Urinary bladder (tissue), 4 donors: ENCODE measurements at places on chromosomes 11 and 22.

DNA sequence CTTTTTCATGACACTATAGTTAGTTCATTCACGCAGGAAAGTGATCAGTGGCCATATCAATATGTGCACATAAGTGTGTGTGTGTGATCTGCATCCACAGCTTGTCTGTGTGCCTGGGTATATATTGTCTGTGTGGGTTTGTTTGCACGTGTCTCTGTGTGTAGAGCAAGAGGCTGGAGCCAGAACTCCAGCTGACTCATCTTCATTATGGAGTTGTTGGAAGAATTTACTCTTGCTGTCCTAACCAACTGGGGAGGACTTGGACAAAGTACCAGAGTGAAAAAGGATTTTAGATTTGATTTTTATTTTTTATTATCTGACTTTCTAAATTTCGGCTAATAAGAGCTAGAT, 63.9 kb downstream of the TP53I11 start:
- DNase-seq = no peak

GRCh38 chr11:104620991-104621390, 277.3 kb downstream of the CASP12 start:
- no peak for DNase-seq

GRCh38 chr11:35288817-35289541, 130.4 kb downstream of the SLC1A2 start:
- no peak for DNase-seq

DNA sequence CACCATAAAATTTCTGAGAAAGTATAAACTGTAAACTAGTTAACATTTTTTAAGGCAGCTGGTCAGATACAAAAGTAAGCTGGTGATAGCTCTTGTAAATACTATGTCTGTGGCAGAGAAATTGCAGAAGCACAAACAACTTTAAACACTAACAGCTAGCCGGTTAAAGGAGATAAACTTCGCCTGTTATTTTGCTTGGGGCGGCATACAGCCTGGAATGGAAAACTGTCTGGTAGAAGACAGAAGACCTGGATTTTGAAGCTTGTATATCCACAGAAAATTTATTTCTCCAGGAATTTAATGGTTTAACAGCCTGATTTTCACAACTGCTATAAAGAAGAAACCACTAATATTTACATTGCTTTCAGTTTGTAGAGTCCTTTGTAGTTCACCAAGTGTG, 65.3 kb upstream of the FIBIN start:
- DNase-seq = no peak

- DNase-seq = no peak
Observed at GRCh38 chr22:48554893-48555572, 1272.6 kb downstream of the BRD1 start.

GRCh38 chr11:16902182-16902581, 112.0 kb downstream of the PLEKHA7 start:
- no peak for DNase-seq

DNA sequence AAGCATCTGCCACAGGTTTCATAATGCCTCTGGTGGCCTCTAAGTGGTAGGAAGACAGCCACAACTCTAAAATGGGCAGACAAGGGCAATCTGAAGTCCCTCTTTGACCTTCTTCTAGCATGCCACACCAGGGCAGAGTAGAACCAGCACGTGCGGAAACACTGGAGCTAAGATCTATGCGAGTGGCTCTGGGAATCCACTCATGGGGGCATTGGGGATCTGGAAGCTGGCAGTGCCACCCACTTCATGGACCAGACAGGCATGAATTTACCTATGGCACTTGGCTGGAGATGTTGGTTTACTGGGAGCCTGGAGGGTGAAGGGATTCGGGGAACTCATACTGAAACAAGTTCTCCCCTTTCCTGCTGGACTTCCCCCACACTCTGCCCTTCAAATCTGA, 337.4 kb downstream of the MIAT start:
- no peak for DNase-seq

- DNase-seq = no peak
Observed at GRCh38 chr11:60345489-60345888, 18.4 kb downstream of the MS4A6E start.

GRCh38 chr11:12402691-12403120, 25.3 kb downstream of the PARVA start:
- DNase-seq = no peak

DNA sequence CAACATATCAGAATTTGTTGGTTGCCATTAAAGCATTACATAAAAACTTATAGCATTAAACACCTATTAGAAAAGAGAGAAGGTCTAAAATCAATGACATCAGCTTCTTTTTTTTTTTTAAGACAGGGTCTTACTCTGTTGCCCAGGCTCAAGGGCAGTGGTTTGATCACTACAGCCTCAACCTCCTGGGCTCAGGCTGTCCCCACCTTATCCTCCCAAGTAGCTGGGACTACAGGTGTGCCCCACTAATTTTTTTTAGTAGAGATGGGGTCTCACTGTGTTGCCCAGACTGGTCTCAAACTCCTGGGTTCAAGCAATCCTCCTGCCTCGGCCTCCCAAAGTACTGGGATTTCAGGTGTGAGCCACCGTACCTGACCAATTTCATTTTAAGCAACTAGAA, 57.9 kb downstream of the ARHGEF12 start:
- DNase-seq = no peak

DNA sequence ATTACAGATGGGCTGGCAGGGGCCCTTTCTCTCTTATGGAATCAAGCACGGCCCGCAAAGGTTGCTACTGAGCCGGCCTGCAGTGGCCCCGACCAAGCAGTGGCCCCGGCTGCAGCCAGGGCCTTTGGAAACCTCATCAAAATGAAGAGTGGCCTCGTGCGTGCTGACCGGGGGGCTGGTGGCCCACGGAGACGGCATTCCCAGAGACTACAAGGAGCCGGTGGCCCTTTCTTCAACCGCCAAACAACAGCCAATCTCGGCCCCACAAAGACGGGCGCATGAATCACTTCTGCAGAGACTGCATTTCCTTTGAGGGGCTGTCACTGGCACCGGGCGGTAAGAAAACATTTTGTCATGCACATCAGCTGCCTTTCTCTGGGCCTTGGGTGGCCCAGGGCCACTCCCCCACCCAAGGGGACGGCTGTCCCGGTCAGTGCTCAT, 43.1 kb upstream of the FGF3 start:
- DNase-seq = no peak

DNA sequence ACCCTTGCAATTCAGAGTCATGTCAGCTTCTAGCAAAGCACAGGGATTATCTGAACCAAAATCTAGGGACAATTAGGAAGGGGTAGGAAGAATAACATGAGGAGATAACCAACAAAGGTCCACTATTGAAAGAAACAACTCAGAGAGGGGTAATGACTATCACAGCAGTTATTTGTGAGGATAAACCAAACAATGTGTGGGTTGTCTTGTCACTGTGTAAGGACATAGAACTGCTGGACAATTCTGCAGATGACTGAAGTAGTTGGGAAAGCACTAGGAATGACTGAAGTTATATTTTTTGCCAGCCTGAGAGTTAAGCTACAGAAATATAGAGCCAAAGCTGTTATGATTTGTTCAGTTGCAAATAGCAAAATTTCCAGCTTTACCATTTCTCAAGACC, 858.4 kb upstream of the CCDC90B start:
- DNase-seq = no peak

DNA sequence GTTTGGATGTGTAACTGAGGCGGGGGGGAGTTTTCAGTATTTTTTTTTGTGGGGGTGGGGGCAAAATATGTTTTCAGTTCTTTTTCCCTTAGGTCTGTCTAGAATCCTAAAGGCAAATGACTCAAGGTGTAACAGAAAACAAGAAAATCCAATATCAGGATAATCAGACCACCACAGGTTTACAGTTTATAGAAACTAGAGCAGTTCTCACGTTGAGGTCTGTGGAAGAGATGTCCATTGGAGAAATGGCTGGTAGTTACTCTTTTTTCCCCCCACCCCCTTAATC, 2.3 kb downstream of the MALAT1 start:
- no peak for DNase-seq

DNA sequence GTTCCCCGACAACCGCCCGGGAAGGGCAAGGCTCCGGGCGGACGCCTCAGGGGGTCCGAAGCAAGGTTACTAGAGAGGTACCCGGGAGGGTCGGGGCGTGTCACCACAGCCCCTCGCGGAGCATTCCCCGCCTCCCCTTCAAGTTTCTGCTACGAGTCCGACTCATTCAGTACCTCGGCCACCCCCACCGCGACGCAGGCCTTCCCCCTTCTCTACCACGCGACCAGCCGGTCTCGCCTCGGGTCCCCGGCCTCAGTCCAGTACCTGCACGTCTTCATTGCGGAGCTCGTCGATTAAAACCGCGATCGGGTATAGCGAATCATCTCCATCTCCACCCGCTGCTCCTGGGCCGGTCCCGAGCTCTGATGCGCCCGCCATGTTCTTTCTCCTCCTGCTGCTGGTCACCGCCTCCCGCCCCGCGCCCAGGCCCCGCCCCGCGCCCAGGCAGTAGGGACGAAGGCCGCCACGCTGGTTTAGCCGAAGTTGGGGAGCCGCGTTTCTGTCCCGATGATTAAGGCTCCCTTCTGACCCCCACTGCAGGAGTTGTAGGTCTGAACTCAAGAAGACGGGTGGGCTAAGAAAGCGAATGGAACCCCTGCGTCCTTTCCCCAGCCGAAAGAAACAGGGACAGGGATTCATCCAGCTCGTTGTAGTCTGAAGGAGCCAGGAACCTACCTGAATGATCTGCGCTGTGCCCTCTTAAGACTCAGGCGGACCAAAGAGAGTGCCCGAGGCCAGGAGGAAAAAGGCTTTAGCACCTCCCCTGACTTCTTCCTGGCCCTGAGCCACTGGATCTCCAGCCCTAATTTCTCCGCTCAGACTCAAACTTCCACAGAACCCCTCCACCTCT, at the start of gene PPP2R1B:
Gene PPP2R1B, minus strand, starts transcription at position 406 of the 850 bp plus-strand sequence. Its CDS starts 28 bp downstream, at position 378.
- DNase-seq = peak; percentile 53

DNA sequence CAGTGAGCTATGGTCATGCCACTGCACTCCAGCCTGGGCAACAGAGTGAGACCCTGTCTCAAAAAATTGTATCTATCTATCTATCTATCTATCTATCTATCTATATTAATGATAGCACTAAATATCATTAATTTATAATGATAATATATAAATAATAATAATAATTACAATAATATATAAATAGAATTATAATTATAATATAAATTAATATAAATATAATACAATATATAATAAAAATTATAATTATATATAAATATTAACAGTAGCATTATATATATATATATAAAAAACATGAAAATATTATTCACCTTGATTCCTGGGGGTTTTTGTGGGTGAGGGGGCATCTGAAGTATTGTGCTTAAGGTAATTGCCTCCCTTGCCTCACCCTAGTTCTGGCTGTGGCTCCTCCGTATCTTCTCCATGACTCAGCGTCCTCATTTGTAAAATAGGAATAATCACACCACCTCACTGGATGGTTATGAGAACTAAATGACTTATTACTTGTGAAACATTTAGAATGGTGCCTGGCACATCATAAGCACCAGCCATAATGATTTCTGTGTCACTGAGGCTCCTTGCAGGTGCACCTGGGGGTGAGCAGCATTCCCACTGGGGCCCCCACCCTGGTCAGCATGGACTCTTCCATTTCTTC, 18.8 kb downstream of the RASD2 start:
- no peak for DNase-seq

DNA sequence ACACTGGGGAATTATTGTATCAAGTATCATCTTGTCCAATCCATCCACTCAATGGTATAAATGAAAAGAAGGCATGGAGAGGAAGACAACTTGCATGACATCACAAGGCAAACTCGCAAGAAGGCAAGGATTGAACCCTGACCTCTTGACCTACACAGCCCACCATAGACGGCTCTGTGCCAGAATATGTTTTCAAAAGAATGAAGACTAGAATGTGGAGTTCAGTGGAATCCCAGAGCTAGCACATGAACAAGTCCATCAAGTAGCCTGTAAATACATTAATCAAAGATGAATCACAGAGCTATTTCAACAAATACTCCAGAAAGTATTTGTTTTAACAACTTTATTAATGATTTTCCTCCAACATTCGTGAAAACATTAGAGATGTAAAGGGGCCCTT, 189.7 kb downstream of the GUCY1A2 start:
- no peak for DNase-seq

GRCh38 chr11:120966840-120967239, 57.1 kb upstream of the TBCEL start:
- DNase-seq = no peak

DNA sequence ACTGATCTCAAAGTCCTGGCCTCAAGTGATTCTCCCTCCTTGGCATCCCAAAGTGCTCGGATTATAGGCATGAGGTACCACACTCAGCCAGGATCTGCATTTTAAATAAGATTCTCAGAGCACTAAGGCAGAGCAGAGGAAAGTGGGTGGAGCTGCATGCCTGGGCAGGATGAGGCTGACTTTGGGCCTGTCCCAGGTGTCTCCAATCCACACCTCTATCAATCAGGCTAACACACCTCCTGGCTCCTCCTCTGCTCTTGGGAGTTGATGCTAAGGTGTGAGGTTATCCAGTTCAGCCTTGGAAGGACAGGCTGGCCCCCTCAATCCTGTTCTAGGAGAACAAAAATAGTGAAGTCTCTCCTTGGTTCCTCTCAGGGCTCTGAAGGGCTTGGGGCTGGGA, 30.2 kb upstream of the P2RY2 start:
- no peak for DNase-seq

DNA sequence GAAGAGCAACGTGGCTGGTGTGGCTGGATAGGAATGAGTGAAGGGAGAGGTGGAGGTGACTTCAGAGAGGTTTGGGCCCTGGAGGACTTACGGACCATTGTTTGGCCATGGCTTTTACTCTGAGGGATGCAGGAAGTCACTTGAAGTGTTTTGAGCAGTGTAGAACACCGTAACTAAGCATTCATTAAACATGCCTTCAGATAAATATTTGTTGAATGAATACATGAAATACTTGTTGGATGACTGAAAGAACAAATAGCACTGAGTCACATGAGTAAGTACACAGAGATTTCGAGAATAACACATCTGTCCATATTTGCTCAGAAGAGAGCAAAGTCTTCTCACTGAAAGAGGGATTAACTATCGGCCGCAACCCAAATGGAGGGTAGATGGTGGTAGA, 182.7 kb upstream of the SNX19 start:
- no peak for DNase-seq

DNA sequence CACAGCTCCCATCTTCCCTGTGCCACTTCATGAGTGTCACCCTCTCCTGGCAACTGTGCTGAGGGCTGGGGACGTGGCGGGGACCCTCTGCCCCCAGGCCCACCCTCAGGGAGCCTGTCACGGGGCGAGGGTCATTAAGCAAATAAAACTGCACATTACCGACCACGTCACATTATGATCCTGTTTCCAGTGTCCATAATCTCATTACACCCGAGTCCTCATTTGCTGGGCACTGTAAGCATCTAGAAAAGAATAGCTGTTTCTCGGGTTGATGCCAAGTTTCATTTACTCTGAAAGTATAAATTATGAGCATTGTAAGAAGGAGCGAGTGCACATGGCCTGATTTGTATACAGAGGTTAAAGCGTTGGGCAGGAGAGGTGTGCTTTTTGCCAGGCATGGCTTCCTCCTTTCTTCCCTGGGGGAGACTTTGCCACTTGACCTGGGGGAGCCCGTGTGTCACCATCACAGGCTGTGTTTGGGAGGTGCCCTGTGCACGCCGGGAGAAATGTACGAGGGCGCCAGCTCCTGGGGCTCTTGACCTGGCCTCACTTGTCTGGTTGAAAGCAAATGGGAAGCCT, 50.5 kb downstream of the LRP5 start:
- no peak for DNase-seq
